ENCODE measurements at places on chromosomes 3 and 15.

GRCh38 chr15:57415602-57416001 is 39.3 kb downstream of the CGNL1 start:
- DNase-seq: no peak

DNA sequence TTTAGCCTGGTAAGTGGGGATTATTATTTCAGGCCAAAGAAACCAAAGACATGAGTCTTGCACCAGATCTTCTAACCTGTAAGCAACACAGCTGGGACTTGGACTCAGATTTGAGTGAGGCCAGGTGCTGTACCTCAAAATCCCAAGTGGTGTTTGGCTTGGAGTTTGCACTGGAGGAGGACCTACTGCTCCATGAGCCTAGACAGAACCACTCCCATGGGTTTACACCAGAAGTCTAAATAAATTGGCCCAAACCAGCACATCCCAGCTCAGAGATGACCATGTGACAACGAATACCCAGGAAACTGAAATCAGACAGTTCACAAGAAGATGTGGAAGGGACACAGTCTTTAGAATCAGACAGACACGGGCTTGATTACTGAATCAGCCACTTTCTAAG is 47.5 kb downstream of the MINAR1 start:
- no peak for DNase-seq

GRCh38 chr15:25707656-25708365 is 155.3 kb downstream of the ATP10A start:
- no peak for DNase-seq

GRCh38 chr15:38038659-38039442 is 104.4 kb downstream of the TMCO5A start:
- no peak for DNase-seq

- no peak for DNase-seq
These were observed 12.1 kb upstream of the WDR5B start for GRCh38 chr3:122427857-122428471.

DNA sequence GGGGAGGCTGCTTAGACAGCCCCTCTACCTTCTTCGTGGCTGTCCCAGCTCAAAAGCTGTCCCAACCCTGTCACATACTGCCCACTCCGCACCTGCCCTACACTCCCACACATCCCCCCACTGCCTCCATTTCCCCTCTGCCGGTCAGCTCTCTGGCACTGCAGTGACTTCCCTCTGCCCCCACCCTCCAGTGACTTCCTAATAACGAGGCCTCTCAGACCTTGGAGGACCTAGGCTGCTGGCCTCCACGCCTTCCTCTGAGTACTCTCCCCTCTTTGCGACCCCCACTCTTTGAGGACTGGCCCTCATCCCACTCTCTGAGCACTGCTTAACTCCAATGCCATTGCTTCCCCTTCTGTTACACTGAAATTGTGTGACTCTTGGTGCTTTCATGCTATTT is 45.3 kb downstream of the KY start:
- no peak for DNase-seq

- no peak for DNase-seq
These were observed 10.2 kb downstream of the IGDCC4 start for GRCh38 chr15:65412556-65412955.

GRCh38 chr3:183816681-183817510 is 8.5 kb downstream of the MAP6D1 start:
- no peak for DNase-seq

DNA sequence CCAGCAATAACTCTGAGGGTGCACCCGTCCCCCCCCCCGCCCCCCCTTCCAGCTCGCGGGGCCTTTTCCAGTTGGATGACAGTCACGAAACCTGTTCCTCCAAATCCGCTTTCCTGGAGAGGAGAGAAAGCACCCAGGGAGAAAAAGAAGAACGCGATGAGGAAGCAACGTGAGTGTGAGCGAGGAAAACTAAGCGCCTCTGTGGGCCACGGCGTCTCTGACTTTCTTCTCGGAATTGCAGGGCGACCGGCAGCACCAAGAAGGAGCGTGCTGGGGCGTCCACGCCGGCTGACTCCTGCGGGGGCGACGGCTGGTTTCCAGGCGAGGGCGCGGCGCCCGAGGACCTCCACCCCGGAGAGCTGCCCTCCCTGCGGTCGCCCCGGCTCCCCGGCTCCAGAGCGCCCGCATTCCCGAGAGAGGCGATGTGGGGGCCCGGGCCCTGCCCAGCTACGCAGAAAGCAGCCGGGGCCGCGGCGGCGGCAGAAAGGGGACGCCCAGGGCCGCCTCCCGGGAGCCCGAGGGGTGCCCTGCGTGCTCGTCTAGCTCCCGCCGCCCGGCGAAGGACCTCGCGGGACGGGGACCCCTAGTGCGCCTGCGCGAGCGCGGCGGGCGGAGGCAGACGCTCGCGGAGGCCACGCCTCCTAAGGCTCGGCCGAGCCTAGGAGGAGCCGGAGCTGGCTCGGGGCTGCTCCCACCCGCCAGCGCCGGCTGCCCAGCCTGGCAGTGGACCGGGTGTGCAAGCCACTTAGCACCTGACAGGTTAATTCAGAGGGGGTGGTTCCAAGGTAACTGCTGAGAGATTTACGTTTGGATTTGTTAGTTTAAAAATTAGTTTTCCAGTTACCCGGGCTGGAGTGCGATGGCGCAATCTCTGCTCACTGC is 15.3 kb upstream of the ADIPOQ start:
- peak; percentile 80 for DNase-seq

All from H9 (cell line).